ENCODE measurements at places on chromosomes 2 and 18.
A peak's percentile ranks its signal among the peaks of the same experiment; 100 is the strongest.

GRCh38 chr18:76764291-76764901 is 58.0 kb upstream of the ZNF236 start:
- no peak for DNase-seq

GRCh38 chr2:175567435-175568061 is 386.0 kb upstream of the ATP5MC3 start:
- DNase-seq = no peak

DNA sequence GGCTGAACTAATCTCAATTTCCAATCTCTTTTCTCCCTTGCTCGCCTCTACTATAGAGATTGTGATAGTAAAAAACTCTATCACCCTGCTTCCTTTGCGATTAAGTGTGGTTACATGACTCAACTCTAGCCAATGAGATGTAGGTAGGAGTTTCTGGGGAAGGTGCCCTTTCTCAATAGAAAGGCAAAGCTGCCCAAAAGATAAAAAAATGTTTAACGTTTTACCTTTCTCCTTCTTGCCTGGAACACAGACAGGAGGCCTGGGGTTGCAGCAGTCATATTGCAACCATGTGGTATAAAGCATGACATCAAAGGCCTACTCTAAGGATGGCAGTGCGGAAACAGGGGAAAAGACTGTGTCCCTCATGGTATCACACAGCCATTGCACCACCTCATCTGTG is 31.5 kb downstream of the TMEM37 start:
- no peak for DNase-seq

GRCh38 chr18:10519999-10520935 is 5.6 kb upstream of the NAPG start:
- peak; percentile 86 for DNase-seq

DNA sequence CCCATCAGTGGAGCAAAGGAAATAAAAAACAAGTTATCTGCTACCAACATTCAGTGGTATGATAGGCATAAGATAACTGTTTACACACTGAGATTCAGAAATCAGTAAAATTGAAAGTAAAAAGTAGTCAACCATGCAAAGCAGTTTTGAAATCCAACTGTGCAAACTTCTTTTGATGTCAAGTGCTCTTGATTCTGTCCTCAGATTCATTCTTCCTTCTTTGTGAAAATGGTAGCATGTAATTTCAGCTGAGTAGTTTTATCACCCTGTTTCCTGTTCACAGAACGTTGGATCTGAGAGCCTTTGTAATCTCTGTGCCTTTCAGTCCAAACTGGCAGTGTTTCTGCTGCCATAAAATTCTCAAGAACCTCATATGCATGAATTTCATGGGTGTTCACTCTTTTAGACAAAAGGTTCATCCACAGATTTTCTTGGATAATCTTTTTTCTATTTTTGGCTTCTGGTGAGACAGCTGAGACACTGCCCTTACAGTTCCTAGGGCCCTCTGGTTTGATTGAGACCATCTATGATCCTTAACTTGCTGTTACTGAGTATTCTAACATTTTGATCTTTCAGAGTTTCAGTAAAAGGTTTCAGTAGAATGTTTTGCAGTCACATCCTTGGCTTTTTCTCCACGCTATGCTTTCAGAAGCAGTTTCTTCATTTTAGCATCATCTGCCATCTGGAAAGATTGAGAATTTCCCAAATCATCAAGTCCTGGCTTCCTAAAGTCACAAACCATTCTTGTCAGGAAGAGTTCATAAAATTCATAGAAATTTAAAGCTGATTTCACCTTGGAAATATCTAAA is 272.3 kb upstream of the EPHA4 start:
- no peak for DNase-seq

Measured in OCI-LY7 (cell line).